ENCODE measurements at places on chromosomes 4 and X.
A peak's percentile ranks its signal among the peaks of the same experiment; 100 is the strongest.

DNA sequence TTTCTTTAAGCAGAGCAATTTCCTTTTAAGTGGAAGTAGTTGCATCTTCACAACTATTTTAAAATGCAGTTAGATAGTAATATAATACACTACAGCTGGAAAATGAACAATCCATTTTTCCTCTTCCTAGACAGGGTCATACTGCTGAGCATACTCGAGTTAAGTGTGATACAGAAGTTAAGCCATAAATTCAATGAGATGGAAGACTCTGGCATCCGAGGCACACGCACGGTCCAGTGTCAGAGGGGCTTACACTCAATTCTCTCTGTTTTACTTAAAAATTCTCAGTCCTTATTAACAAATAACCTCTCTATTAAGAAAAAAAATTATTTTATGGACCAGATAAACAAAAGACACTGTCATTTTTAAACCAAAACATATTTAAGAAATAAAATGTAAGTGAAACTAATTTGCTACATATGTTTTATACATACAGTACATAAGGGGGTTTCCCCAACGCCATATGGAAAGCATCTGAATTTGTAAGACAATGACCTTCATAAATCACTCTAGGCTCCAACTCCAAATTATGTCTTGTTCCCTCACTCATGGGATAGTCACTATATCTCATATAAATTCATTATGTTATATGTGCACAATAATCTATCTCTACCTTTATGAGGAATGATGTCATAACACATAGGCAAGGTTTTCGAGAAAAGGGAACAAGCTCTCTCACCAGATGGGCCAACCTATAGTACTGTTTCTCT lies 315.3 kb downstream of the PAPSS1 start:
- DNase-seq = no peak

DNA sequence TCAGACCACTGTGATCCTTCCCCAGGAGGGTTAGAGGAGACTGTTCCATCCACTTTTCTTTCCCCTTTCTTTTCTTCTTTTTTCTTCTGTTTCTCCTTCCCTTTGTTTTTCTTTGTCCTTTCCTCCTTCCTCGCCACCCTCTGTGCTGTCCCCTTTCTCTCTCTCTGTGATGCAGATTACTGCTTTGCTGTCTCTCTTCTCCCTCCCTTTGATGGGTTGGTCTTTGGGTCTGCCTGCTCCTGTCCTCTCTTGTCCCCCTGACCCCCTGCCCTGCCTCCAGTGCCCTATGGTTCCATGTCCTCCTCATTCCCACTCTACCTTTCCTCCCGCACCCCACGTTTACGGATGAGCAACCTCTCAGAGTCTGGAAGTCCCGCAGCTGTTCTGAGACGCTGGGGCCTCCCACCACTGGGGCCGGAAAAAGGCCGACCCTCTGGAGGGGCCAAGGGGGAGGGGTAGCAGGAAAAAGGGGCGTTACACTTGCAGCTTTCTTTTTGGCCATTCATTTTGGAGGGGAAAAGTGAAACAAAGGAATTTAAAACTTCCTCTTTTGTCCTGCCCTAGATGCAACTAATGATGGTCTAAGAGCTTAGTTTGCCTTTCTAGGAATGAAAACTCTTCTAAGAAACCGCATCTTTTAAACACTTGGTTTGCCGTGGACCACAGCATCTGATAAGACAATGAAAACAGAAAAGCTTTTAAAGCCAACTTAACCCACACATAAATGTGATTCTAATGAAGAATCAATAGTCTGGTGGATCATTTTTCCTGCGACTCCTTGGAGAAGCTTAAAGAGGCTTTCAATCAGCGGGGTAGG lies 24.5 kb upstream of the TSR2 start:
- peak; percentile 33 for DNase-seq

DNA sequence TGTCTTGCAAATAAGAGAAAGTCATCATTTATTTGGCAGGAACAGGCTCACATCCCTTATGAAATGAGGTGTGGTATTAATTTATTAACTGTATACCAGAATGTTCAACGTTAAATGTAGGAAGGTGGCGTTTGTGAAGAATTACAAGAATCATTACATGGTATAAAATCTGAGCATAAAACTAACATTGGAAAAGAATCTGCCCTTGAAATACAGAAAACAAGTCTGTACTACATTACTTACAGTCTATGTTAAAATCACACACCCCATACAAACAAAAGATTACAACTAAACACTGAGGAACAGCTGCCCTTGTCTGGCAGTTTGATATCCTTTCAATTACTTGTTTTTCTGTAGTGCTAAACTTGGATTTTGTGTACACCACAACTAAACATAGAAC lies 131.1 kb downstream of the DCHS2 start:
- no peak for DNase-seq

DNA sequence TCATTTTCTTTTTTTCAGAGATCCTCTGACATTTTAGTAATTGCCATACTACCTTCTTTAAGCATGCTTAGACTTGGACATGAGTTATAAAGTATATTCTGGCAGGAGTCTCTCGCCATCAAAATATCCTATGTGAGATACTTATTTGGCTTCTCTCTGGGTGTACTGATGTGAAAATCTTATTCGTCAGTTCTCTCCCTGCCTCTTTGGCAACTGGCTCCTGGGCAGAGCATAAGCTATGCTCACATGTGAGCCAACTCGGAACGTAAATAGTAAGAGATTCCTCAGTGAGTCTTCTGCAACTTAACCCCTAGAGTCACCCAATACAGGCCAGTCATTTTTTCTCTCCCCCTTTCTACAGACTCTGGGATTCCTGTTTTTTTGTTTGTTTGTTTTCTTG lies 91.6 kb downstream of the MAGEB17 start:
- no peak for DNase-seq

- no peak for DNase-seq
These were observed 523.2 kb upstream of the IGFBP7 start for GRCh38 chr4:57633212-57633859.

DNA sequence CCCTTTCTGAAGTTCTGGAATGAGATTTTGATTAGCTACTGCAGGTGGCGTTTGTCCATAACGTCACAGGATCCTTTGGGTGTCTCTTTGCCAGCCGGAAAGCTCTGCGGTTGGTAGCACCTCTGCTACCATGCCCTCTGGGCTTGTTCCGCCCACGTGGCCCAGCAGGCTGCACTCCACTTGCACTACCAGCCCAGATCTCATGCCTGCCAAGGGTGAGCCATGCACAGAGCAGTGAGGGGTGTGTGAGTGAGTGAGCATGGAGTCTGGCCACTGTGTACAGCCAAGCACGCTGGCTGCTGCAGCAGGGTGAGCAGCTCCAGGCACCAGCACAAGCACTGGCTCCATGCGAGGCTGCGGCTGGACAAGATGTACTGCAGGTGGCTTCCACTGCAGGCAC lies 6.6 kb upstream of the HNRNPD start:
- no peak for DNase-seq

DNA sequence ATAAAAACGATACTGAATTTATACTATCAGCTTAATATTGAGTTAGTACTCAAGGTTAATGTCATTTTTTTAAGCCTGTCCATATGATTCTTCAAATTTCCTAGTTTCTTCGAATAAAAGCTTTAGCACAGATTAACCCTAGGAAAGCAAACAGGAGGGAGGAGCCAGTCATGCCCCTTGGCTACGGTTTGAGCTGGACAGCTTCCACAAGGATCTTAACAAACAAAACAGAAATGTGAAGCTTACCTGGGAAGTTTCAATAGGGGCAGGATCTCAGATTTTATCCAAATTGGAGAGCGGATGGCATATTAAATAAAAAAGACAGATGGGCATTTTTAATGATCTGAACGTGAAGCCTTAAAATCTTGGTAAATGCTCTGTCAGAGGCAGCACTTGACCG lies 2.3 kb downstream of the NWD2 start:
- no peak for DNase-seq

DNA sequence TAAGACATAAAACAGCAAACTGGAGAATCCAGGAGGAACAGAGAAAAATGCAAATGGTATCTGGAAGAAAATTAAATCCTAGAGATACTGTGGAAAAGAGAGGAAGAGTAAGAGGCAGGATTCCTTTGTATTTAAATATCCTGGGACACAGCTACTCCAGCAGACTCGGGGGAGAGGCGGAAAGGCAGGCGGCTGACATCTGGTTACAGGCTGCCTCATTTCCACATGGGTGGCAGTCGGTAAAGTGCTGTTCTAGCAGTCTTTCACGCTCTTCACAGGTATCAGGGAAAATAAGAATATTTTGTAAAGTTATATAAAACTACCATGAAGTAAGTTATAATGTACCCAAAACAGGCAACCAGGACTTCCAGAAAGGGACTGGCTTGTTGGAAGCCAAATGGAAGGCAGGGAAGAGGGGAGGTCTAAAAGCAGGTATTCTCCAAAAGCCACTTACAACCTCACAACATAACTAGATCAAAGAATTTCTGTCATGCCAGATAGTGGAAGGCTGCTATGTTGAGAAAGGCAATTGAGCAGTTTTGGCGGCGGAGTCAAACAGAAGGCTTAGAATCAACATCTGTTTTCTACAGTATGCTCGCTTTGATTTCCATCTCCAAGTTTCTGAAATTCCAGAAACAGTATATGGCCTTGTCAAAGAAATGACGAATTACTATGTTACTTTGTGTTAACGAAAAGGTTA lies 1.3 kb upstream of the TIGD2 start:
- no peak for DNase-seq

GRCh38 chr4:186553717-186554116 lies 1.6 kb downstream of the MTNR1A start:
- DNase-seq = no peak

DNA sequence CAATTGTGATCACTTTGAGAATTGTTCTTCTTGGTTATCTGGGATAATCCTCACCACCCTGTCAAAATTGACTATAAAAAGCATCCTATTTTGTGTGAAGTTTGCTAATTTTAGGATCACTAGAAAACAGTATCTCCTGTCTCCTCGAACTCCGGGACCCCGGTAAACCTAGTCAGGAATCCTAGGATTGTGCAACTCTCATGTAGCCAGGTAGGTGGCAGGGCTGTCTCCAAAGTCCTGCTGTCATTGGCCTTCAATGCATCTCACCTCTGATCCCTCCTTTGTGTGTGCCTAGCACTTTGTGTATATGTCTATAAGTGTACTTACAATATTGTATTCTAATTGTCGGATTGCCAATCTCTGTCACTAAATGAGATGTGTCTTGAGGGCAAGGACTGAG lies 1564.8 kb downstream of the RPA4 start:
- DNase-seq = no peak

DNA sequence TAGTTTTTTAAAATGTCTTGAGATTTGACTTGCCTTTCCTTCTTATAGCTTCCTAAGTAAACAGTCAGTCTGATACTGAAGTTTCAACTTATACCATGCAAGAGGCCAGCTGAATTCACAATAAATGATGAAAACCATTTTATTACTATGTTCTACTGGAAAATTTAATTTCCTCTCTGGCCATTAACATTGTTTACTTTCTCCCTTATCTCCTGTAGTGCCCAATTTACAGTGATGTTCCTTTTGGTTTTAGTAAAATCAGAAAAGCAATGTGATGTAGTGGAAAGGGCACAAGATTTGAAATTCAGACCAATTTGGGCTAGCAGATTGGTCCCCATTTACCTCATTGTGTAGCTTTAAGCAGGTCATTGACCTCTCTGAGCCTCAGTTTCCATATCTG lies 54.2 kb downstream of the SLC9A6 start:
- DNase-seq = no peak

- no peak for DNase-seq
These were observed 432.1 kb upstream of the TEX13C start for GRCh38 chrX:124887572-124887971.

DNA sequence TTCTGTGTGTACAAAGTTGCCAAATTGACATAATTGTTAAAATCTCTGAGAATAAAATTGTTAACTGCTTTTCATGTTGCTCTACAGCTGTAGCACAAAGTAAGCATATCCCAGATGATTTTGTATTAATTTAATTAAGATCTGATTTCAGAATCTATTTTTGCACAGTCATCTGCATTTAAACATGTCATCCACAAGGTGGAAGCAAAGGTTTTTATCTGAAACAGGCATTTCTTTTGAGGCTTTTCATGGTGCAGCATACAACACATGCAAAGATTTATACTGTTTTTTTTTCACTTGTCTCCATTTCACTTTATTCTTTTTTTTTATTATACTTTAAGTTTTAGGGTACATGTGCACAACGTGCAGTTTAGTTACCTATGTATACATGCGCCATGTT lies 51.2 kb downstream of the GC start:
- peak; percentile 61 for DNase-seq

DNA sequence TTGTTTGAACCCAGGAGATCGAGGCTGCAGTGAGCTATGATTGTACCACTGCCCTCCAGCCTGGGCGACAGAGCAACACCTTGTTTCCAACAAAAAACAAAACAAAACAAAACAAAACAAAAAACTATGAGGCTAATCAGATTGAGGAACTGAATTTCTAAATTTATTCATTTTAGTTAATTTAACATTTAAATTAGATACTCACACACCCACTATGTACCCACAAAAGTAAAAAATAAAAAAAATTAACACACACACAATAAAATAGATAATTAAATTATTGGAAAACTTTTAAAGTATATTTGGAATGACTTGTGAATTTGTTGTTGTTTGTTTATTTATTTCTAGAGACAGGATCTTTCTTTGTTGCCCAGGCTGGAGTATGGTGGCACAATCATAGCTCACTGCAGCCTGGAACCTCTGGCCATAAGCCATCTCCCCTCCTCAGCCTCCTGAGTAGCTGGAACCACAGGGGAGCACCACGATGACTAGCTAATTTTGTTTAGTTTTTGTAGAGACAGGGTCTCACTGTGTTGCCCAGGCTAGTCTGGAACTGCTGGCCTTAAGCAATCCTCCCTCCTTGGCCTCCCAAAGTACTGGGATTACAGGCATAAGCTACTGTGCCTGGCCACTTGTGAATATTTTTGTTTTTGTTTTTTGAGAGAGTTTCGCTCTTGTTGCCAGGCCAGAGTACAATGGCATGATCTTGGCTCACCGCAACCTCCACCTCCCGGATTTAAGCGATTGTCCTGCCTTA lies 9.8 kb upstream of the ZNF157 start:
- peak; percentile 11 for DNase-seq

DNA sequence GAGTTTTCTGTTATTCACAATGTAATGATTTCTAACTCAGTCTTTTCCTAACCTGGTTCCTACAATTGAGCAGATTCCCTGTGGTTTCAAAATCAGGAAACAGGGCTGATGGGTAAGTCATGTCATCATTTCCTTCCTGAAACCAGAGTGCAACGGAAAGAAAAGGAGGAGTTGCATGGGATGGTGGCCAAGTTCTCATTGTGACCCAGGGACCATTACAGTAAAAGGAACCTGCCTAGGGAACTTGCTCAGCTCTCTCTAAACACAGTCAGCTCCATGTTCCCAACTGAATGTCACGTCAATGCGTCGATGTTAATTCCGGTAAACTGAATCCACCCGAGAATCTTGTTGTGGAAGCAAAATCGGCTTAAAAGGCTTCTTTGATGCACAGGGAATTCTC lies 51.2 kb downstream of the LGI2 start:
- no peak for DNase-seq

Measured in astrocyte of the hippocampus (primary cell).